ENCODE measurements at places on chromosomes 3 and 15.
A peak's percentile ranks its signal among the peaks of the same experiment; 100 is the strongest.

GRCh38 chr3:120568598-120568997 is 27.5 kb upstream of the NDUFB4 start:
- no peak for DNase-seq

GRCh38 chr3:194440756-194441155 is 41.7 kb upstream of the GP5 start:
- DNase-seq: no peak

DNA sequence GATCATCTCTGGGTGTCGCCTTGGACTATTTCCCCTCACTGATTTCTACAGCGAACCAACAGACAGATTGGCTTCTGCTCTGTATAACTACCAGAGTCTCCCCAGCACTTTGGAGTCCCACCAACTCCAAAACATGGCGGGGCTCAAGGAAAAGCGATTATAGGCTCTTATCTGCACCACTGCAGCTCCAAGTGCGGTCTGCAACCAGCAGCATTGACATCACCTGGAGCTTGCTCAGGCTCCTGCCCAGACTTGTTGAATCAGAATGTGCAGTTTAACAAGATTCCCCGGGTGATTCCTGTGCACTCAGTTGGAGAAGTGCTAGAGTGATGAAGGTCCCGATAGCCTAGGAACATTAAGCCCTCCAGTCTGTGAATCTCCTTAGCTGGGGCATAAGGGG is 9.0 kb downstream of the CCK start:
- no peak for DNase-seq

DNA sequence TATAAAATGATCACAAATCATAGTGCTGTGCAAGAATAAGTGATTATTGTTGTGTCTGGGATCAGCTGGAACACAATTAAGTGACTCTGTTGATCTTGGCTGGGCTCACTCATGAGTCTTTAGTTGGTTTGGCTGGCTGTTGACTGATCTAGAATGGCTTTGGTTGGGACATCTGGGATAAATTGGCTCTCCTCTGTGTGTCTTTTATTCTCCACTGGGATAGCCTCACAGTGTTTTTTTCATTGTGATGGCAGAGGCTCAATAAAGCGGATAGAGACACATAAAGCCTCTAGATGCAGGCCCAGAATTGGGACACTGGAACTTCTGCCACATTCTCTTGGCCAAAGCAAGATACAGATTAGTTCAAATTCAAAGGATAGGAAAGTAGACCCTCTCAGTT is 735.6 kb downstream of the PDCD6IP start:
- no peak for DNase-seq

GRCh38 chr15:26635105-26635504 is 137.8 kb downstream of the GABRB3 start:
- DNase-seq: no peak

GRCh38 chr3:77040926-77041722 is 1.2 kb downstream of the ROBO2 start:
- DNase-seq: no peak

- no peak for DNase-seq
Measured at GRCh38 chr3:121869736-121870135, 24.5 kb upstream of the SLC15A2 start.

DNA sequence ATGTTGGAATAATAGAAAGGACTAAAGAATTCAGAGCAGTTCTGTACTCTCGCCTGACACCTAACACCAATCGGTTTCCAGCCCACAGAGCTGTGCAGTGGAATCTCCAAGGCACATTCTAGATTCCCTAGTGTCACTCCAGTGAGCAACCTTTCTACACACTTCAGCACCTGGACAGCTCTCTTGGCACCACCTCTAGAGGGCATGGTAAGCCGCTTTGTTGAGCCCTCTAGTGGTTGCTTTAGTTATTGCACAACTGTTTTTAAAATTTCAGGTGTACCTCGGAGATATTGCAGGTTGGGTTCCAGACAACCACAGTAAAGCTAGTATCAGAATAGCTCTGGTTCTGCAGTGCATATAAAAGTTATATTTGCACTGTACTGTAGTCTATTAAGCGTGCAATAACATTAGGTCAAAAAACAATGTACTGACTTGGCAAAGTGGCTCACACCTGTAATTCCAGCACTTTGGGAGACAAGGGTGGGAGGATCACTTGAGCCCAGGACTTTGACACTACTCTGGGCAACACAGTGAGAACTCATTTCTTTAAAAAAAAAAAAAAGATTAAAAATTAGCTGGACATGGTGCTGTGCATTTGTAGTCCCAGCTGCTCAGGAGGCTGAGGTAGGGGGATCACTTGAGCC is 26.5 kb upstream of the ERC2 start:
- peak; percentile 85 for DNase-seq

DNA sequence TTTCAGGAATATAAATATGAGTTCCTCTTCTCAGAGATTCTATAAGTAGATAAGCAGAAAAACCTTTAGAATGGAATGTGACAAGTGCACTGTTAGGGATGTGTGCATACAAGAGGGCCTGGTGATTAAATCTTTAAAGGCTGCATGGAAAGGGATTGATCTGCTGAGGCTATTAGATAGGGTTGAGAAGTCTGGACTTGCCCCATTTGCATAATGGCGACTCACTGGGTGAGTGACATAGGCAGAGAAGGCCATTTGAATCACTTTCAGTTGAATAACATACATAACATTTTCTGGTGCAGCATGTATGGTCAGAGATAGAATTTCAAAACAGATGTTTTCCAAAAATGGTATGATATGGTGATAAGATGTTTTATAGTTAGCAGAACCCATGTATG is 156.9 kb downstream of the ZNF621 start:
- no peak for DNase-seq

- DNase-seq: no peak
Measured at GRCh38 chr3:152395764-152396163, 127.0 kb downstream of the MBNL1 start.

DNA sequence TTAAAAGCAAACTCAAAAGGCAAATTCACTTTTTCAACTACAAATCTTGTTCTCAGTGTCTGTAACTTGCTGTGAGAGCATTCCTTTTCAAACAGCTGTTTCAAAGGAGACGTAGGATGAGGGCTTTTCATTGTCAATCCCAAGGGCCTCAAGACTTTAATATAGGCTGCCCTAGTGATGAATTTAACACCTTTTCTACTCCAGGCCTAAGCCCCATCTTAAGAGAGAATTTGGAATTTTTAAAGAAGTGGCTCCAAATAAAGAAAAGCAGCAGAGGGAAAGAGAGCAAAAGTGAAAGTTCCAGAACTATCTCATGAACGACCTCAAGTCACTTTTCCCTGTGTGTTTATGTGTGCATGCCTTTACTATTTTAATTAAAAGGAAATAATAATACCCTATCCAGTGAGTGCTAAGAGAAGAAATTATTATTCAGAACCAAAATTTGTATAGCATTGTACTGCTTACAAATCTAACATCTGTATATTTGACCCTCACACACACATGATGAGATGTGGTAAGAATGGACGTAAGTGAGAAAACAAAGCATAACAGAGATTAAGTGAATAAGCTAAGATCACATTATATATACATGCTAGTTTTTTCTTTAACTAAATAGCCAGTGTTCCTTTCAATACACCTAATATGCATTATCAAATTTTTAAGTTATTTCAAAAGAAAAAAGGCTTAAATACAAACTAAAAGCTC is 196.4 kb downstream of the VGLL3 start:
- DNase-seq: no peak

DNA sequence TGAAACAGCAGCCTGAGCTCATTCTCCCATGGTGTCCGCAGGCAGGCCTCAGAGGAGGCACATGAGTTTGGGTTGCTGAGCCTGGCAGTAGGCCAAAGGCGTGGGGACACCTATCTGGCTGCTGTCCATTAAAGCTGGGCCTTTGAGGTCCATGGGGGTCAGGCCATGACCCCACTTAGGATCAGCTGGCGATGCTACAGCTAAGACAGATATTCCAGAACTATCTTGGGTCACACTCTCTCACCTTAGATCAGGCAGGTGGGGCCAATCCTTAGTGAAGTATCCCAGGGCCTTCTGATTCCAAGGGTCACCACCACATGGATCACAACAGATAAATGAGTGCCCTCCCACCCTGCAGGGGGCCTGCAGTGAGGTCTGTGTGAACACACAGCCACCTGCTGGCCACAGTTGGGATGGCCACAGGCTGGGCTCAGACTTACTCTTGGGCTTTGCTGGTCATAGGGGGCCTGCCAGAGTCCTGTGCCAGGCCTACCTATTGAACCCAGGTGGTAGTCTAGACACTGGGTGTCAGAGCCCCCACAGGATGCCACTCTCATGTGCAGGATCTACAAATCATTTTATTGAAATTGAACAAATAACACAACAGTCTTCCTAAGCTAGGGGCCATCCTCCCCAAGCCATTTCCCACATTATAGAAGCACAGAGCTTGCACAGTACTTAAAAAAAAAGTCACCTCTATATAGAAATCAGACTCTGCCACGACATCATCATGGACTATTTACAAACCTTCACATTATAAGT is 2.0 kb upstream of the HYAL2 start:
- peak; percentile 59 for DNase-seq

GRCh38 chr15:60917461-60918145 is 311.5 kb downstream of the RORA start:
- DNase-seq: no peak

DNA sequence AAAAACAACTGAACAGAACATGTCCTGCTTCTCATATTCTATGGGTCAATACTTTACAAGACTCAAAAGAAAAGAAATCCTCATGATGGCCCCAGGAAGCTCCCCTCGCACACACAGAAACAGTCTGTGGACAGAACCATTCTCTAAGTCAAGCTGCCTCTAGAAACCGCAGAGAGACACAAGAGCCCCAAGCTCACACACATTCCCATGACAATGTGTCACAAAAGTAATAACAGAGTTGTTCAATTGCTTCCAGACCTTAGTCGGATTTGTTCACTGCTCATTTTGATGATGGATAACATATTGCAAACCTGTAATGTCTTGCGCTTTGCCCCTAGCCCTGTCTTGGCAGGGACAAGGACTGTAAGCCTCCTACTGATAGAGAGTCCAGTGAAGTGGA is 60.9 kb downstream of the UMPS start:
- DNase-seq: no peak

DNA sequence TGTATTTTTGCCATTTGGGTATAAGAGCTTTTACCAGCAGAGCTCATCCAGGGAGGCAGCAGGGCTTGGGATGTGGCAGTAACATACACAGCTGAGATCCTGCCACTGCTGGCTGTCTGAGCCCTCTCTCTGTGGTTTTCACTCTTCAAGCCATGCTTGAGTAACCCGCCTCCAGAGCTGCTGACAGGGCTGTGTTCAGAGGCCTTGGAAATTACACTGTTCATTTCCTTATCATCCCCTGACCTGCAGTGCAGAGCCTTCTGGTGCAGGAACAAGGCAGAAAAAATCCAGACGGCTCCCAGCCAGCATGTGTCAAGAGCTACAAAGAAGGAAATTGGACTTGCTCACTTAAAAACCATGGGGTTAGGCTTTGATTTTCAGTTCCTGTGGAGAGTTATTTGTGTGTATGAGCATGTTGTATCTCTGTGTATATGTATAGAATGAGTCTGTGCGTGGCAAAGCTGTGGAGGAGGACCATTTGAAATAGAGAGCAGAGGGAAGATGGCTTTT is 47.0 kb downstream of the ZNF609 start:
- peak; percentile 14 for DNase-seq

DNA sequence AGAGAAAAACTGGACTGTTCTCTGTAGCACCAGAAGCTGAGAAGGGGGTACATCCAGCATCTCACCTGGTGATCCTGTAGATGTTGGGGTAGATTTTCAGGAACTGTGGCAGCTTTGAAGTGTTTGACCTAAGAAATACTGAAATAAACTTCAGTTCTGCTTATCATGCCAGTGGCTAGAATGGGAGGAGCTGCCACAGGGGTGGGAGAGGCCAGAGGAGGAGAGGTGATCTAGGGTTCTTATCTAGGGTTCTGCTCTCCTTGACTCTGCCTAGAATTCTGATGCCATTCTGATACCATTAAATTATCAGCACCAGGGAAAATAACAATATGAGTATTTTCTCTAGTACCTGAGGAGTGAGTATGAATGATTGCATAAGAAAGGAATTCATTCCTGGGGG is 10.2 kb upstream of the CPOX start:
- no peak for DNase-seq

GRCh38 chr3:184171562-184171961 is 3.1 kb upstream of the AP2M1 start:
- no peak for DNase-seq

- no peak for DNase-seq
Measured at GRCh38 chr3:177618873-177619733, 421.8 kb upstream of the TBL1XR1 start.

- no peak for DNase-seq
Measured at GRCh38 chr3:190004656-190005055, 116.0 kb downstream of the P3H2 start.

DNA sequence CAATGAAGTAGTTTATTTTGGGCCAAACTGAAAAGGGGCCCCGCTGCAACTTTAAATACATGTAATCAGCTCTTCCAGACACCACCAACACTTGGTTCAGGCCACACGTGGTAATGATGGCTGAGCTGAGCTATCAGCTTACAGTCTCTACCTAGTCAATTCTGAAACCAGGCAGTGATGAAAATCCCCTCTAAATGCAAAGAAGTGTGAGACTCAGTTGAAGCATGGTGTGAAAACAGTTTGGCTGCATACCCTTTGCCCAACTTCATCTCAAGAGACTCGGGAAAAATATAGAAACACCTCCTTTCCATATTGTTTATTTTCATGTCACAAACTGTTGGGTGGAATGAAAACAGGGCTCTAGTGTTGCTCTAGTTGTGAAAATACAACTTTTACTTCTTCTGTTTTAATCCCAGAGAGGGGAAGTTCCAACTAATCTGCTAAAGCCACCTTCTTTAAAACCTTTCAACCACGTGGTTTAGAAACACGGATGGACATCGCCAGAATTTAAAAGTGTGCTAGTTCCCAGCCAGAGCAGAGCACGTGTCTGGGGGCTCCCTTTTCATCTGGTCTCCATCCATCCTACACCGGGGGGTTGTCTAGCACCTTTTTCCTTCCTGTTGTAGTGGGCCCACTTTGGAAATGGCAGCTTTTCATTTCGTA is 229.1 kb downstream of the EPHB1 start:
- no peak for DNase-seq

- DNase-seq: no peak
Measured at GRCh38 chr3:50523279-50523811, 19.9 kb upstream of the CACNA2D2 start.

DNA sequence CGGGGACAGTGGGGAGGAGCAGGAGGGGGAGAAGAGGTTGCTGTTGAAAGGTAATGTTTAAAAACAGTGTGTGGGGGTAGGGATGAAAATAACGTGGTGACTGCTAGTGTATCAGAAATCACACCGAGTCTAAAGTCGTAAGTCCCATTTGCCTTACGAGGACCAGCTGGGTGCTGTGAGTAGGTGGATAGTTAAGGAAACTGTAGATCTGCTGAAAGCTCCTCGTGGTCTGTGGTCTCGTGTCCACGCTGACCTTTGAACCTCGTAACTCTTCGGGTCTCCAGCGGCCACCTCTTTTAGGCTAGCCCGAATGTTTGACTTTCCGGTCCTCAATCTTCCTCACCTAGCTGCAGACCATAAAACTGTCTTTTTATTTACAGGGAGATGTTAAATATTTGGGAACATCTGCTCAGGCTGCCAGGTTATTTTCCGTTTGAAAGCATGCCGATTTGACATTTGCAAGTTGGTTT is 29.3 kb upstream of the ST3GAL6 start:
- no peak for DNase-seq

Data from CD4-positive, alpha-beta T cell treated with Interferon alpha-2 for 1 hour (primary cell).